ENCODE measurements at places on chromosomes 5 and 9. TPM values are rescaled to one million over a fixed set of nuclear protein-coding genes. Genes with fewer than 3 reads are reported as not detected.

- DNase-seq, result no peak
These were observed 103.3 kb downstream of the C5orf15 start for GRCh38 chr5:133865113-133865512.

DNA sequence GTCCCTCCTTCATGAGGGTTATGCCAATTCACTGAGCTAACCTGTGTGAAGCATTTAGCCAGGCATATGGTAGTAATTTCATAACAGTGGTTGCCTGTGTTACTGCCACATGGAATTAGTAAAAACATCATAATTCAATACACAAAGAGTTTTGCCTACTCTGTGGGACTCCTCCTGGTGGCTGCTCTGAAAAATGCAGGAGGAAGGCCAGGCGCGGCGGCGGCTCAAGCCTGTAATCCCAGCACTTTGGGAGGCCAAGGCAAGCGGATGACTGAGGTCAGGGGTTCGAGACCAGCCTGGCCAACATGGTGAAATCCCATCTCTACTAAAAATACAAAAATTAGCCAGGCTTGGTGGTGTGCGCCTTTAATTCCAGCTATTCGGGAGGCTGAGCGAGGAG, 547.3 kb downstream of the CDK5RAP2 start:
- DNase-seq, result no peak

GRCh38 chr9:69060766-69061165, 25.2 kb downstream of the FXN start:
- no peak for DNase-seq

GRCh38 chr9:125538092-125538473, 168.9 kb downstream of the MAPKAP1 start:
- DNase-seq, result no peak

DNA sequence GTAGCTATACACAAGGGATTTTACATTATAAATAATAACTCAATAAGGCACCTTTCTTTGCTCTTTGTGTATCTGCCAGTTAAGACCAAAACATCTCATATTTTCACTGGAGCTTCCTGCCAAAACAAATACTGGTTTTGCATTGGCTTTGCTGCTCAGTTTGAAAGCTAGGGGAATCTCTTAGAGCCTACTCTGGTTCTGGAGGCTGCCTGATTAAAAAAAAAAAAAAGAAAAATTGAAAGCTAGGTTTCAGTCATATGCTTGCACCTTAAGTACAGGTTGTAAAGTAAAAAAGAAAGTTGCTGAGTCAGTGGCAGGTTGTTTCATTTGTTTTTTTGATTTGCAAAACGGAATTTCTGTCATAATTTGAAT, 2.3 kb downstream of the DENND4C start:
- no peak for DNase-seq

- no peak for DNase-seq
These were observed 178.0 kb downstream of the ESM1 start for GRCh38 chr5:54807421-54807820.

DNA sequence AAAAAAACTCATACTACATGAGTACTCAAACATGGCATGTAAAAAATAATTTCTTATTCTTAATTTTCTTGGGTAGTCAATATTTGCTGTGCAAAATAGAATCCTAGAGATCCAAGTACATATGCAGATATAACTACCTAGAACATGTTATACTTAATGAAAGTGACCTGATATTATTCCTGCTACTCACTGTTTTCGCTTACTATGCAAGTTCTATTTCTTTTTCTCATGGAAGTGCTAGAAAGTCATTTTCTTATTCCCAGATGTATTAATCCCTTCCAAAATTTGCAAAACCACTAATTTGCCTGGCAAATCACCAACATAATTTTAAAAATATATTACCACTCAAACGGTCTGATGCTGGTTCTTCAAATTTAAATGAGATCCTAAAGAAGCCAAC, 19.2 kb upstream of the PLAC8L1 start:
- no peak for DNase-seq

DNA sequence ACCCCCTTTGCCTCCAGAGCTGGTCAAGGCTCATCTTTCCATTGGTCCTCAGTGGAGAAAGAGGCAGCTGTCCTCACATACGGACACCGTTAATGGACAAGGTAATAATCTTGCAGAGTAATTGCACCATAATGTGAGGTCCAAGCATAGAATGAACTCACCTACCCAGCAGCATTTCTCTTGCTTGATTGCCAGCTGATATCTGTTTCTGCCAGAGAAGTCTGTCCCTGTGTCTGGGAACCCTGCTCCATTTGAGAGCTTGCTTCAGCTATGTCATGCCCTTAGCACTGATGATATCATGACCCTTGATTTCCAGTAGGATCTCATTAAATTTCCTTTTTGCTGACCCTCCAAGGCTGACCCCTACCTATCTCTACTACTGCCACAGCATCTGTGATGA, 154.6 kb downstream of the PIK3R1 start:
- no peak for DNase-seq

DNA sequence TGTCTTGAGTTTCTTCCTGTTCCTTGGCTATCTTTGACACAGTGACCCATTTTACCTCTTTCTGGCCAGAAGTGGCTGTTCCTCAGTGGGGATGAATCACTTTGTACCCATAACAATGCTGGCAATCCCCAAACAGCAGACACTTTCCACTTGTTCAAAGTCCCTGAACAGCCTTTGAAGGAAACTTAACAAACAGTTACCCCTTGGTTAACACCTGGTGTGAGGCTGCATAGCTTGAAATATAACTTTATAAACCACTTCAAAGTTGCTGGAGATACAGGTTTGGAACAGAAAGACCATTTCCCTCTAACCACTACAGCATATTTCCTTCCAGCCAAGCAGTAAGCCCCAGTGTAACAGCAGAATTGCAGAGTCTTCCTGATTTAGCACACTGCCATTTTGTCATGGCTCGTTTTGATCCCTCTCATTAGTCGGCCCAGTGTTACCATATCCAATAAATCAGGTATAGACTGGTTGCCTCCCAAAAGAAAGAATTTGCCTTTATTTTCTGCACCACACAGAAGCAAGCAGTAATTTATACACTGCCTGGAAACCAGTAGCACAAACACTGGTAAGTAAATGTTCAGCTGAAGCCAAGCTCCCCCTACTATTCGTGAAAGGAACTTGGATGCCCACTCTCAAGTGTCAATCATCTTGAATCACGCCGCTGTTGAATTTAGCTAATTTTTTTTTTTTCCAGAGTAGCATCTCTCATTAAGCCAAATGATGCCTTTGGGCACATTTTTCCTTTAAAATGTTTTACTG, 225.9 kb downstream of the PIK3R1 start:
- peak; percentile 37 for DNase-seq

DNA sequence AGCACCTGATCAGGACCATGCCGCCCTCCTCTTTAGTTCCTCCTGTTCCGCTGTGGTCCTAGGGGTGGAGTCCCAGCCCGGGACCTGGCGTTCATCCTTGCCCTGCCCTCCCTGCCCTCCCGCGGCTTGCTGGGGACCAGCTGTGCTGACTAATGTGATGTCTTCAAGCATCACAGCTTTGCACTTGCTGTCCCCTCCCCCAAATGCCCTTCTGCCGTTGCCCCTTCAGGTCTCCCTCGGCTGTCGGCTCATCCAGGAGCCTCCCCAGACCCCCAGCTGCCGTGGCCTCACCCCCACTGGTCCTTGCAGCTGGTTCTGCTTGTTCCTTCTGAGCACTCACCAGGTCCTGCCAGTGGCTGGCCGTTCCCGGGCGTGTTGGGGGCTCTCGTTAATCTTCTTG, 19.9 kb downstream of the RXRA start:
- DNase-seq, result no peak

DNA sequence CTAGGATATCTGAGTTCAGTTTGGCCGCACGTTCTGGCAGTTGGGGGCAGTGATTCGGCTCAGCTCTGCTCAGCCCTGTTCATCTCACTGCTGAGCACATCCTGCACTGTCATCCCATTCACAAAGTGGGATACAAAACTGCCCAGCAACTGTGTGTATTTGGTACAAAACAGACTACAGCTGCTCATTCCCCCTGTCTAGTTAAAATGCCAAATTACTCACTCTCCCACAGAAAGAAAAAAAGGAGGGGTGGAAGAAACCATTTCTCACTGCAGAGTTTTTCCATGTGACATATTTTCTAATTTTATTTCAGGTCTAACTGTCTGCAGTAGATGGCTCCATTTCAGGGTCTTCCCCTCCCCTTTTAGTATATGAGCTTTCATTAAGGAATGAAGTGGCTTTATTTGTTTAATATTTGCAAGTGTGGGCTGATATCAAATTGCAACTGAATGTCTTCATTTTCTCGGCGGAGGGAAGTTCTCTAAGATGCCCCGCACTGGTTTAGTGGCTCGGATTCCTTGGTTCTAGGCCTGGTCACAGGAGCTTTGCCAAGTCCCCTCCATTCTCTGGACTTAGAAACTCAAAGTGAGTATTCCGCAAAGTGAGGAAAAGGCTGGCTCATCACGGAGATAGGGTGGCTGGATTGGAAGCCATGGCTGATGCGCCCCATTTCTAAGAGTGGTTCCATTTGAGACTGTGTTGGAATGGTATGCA, 14.7 kb downstream of the COL15A1 start:
- DNase-seq, result no peak

DNA sequence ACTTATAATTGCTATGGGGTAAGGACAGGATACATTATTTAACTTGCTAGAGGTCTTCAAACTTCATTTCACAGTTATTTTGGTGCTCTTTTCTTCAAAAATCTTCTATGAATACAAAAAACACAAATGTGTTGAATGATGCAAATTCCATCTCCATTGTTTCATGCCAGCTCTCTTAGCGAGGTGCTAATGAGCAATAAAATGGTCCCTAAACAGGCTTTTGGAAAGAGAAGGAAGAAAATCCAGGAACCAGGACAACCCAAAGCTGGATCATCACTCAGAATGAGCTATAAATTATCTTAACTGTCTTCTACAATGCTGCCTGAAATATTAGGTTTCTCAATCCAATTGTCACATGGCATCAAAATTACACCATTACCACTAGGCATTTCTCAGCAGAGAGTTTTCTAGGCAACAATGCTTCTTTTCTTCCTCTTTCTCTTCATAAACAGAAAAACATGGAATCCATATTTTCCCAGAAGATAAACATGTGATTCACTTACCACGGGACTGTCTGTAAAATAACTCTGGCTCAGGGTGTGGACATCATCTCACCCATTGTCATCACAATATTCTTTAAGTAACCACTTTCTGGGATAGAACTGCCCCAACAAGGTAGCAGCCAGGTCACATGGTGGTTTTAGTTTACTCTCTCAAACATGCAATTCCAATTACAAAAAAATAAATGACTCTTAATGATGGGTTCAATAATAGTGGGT, 249.4 kb downstream of the NPR3 start:
- no peak for DNase-seq

DNA sequence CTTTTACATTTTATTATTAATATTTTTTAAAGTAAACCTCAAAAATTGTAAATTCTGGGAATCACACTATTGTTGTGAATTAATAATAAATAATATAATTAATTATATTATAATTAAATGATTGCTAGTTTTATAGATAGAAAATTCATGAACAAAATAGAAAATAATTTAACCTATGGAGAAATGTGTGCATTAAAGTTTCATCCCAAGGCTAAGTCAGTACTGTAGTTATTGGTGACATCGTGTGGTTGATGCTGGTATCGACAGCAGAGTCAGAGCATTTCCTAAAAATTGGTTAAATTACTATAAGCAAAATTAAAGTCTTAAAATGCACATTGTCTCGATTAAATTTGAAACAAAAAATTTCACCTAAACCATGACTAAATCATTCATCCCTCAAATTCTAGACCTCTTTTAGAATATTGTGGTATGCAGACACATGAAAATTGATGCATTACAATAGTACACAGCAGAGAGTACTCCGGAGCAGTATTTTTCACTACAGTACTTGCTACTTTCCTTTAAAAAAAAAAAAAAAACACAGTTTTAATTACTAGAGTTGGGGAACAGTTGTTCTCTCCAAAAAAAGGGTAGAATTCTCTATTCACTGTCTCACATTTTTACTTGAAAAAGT, 73.9 kb downstream of the RORB start:
- DNase-seq, result no peak

DNA sequence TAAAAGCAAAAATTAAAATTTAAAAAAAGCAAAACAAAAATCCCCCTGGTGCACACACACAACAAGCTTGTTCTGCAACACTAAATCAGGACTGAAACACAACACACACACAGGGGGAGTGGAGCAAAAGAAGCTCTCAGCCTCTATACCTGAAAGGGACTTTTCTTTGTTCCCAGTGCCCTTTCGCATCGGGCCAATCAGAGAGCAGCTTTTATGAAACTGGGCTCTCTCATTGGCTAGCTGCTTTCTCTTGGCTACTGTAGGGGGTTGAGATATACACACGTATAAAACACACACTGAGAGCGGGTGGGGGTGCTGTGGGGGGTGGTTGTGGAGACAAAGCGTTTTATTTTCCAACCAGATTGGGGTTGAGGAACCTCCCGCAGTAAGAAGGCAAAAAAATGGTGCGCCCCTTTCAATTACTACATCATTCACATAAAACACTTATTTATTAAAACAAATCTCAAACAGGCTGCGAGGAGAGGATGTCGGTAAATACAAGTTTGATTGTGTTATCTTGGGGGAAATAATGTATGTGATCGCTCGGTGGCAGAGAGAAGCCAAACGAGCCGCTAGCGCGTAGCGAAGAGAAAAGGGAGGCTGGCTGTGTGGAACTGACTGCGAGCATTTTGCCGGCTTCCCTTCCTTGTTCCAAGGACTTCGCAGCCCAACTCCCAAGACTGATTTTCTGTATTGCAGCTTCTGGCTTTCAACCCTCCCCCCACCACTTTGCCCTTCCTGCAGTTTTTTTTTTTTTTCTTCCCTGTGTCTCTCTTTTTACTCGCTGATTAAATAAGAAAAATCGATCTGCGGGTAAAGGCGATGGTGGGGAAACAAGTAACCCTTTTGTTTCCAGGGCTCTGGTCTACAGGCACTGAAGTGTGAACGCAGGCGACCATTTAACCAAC, 2.5 kb upstream of the ZNF608 start:
- peak; percentile 90 for DNase-seq

DNA sequence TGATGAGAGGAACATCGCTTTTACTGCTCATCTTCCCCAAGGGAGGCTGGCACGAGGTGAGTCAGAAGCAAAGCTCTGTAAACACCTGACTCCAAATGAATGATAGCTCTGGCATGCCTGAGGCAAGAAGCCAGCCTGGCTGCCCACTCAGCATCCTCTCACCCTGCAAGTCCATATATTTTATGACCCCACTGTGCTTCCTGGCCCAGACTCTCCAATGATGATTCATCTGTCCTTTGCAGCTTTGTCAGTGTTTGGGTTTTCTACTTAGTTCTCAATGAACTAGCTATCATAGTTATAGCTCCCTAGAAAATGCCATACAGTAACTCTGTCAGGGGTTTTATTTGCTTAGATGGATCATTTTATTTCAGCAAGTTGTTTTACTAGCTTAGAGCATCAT, 52.1 kb upstream of the FSTL4 start:
- DNase-seq, result no peak

Gene DOCK2
- total RNA-seq, result 8.9 TPM

Gene AGXT2
- 0.11 TPM for total RNA-seq

Gene LHX3
- not detected for total RNA-seq

Gene IFNA10
- total RNA-seq, result not detected

Gene FBN2
- total RNA-seq, result 99.7 TPM

Gene PCDHB10
- 9.3 TPM for total RNA-seq

All from spinal cord (tissue), 10 donors.